Activated CD8-positive, alpha-beta T cell treated with anti-CD3 and anti-CD28 coated beads, Interleukin-2, amount 10 ng/mL, durations not matched to agents 7 days and 5 days (primary cell): ENCODE measurements at places on chromosomes 2 and 18. TPM values are rescaled to one million over a fixed set of nuclear protein-coding genes. Genes with fewer than 3 reads are reported as not detected.

The FOSL2 gene
- 40.9 TPM for total RNA-seq

The SLC40A1 gene
- 0.47 TPM for total RNA-seq

The MAP3K19 gene
- not detected for total RNA-seq

The CCDC150 gene
- total RNA-seq: 17.3 TPM

The RFX8 gene
- 2.2 TPM for total RNA-seq

The TSPYL6 gene
- total RNA-seq: not detected

The IL1F10 gene
- not detected for total RNA-seq

The MBD2 gene
- 126 TPM for total RNA-seq

The MAP2 gene
- not detected for total RNA-seq

The LRATD1 gene
- not detected for total RNA-seq

The GYPC gene
- 168 TPM for total RNA-seq

The CABYR gene
- 0.97 TPM for total RNA-seq

The DUSP28 gene
- 6.8 TPM for total RNA-seq

The INO80C gene
- 19.4 TPM for total RNA-seq

The REG3G gene
- not detected for total RNA-seq

DNA sequence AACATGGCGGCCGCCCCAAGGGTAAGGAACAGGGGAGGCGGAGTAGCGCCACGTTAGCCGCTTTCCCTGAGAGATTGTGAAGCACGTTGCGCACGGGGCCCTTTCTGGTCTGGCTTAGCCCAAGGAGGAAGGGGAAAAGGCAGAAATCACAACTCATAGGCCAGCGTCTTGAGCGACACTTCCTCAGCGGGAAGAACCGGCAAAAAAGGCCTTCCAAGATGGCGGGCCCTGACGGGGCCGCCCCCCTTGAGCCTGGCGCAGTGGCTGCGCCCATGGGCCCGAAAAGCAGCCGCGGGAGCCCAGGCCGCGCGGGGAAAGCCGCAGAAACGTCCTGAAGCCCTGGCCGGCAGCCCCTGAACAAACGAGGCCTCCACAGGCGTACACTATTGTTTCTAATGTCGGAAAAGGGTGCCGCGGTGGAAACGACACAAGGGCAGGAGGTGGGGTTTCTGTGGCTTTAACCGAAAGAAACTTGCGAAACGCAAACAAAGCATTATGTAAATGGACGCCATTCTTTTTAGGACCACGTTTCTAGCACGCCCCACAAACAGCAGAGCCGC, 919 bp upstream of the PCBP1 start:
- DNase-seq: peak; percentile 85

GRCh38 chr2:74703373-74703772, 49.3 kb downstream of the SEMA4F start:
- no peak for DNase-seq

DNA sequence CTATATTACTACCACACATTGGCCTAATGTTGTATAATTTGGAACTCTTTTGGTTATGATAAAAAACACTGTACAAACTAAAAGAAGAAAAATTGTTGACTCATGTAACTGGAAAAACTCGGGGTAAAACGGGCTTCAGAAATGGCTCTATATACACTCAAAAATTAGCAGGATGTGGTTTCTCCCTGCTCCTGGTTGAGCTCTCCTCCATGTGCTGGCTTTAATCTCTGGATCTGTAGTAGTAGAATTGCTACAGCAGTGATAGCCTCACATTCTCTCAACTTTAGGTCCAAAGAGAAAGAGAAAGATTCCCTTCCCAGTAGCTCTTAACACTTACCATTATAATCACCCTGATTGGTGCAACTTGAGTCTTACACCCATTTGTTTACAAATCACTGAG, 274.9 kb upstream of the GALNT5 start:
- DNase-seq: no peak

- no peak for DNase-seq
Observed at GRCh38 chr2:189542145-189542882, 38.3 kb downstream of the SLC40A1 start.

GRCh38 chr2:39673018-39673417, 7.3 kb downstream of the TMEM178A start:
- no peak for DNase-seq

DNA sequence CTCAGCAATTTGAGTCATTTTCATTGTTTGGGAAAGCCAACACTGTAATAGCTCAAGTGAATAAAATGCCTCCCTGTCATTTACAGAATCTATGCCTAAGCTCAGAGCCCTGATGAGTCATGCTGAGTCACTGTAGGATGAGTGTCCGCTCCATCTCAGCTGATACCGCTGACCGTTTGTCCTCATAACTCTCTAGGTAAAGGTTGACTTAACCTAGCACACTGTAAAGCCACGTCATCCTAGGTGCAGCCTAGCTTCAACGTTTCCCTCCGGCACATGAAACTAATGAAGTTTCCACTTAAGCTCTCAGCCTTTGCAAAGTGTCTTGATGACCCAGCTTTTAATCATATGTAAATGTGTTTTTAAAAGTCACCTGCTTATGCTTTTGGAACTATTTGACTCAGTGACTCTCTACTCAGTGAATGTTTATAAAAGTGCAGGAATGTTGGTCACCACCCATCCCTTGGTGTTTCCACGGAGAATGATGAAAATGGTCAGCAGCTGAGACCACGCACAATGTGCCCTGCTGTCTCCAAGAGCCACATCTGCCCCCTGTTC, 154.0 kb downstream of the PMAIP1 start:
- no peak for DNase-seq

- DNase-seq: no peak
Observed at GRCh38 chr2:28488083-28488830, 7.6 kb upstream of the PLB1 start.

DNA sequence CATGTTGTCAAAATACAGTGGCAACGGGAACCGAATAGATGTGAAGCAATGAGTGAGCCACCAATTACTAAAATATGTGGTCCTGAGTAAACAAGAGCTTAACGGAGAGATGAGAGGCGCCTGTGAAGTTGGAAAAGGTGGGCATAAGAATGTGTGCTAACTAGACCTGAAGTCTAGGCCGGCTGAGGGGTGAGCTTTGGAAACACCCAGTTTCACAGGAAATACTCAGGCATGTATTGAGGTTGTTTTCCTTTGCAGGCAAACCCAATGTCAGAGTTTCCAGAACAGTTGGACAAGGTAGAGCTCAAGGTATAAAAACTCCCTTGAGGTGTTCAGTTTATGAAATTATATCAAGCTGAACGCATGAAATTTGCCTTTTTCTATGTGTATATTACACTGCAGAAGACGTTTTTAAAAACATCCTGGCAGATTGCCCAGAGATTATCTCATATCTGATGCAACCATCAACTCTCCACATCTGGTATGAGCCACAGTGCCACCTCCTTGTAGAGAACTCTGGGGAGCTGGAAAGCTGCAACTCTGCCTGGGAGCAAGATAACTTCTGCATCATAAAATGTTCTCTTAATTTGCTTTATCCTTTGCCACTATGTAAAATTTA, 3.9 kb upstream of the WDSUB1 start:
- peak; percentile 43 for DNase-seq

- DNase-seq: peak; percentile 58
Observed at GRCh38 chr2:149040451-149040850, 2.0 kb downstream of the LYPD6B start.

GRCh38 chr18:7872569-7872968, 305.5 kb downstream of the PTPRM start:
- DNase-seq: no peak

- no peak for DNase-seq
Observed at GRCh38 chr2:68889500-68889899, 18.3 kb upstream of the BMP10 start.

DNA sequence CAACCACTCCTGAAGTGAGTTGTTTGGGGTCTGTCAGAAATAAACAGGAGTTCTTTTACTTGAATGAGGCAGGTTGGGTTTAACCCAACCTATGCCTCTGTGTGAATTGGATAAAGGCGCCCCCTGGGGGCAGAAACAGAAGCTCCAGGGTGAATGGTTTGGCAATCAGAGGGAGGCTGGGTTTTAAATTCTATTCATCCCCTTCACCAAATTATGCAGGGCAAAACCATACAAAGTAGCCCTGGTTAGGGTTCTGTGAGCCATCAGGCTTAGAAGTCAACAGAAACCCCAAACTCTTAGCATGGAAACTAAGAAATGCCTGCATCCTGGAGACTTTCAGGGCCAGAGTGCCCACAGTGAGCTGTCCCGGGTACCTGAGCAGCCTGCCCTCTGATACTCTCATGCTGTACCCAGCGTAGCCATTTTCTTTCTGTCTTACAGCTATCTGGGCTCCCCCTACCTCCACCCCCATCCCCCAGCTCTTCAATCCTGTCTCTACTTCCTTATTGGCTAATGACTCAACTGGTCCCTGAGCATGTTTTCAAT, 241.5 kb downstream of the ICOS start:
- DNase-seq: peak; percentile 73

DNA sequence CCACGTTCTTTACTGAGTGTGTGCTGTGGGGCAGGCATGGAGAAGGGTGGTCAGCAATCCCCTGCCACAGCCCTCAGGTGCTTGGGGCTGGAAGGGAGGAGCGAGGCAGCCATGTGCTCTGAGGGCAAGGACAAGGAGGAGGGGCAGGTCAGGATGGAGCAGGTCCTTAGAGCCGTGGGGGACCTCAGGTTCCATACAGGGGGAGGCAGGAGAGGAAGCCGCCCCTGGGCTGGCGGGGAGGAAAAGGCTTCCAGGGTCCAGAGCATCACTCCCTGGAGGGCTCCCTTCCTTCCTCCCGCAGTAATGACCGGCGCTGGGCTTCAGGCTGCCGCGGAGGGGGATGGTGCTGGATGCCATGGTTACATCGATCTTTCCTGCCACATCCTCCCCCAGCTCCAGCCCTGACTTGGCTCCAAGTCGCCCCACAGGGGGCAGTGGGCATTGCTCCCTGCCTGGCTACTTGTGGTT, 6.6 kb downstream of the GAREM2 start:
- no peak for DNase-seq

DNA sequence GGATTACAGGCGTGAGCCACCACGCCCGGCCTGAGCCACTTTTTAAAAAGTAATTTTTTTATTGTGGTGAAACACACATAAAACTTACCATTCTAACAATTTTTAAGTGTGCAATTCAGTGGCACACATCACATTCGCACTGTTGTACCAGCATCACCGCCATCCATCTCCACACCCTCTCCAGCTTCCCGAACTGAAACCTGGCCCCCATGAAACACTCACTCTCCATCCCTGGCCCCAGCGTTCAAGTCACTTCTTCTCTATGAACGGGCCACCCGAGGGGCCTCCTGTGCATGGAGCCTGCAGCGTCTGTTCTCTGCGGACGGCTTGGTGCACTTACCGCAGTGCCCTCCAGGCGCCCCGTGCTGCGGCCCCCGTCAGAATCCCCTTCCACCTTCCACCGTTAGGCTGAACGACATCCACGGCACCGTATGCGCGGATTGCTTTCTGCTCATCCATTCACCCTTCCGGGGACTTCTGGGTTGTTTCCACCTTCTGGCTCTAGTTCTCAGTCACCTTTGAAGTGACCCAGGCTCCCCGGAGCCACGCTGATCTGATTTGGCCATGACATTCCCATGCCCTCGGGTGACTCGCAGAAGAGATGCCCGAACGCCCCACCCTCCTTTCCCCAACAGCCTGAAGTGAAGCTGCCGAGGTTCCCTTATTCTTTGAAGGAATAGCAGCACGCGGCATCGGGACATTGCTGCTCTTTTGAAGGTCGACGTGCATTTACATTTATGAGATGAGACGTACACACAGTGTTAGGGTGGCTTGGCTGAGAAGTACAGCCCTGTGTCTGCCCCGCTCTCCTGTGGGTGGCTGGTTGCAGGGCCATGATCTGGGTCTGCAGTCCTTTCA, 134.4 kb downstream of the MBP start:
- DNase-seq: no peak

GRCh38 chr2:127562936-127563335, 27.5 kb downstream of the MYO7B start:
- no peak for DNase-seq

GRCh38 chr2:165627470-165627869, 158.0 kb downstream of the CSRNP3 start:
- DNase-seq: no peak

DNA sequence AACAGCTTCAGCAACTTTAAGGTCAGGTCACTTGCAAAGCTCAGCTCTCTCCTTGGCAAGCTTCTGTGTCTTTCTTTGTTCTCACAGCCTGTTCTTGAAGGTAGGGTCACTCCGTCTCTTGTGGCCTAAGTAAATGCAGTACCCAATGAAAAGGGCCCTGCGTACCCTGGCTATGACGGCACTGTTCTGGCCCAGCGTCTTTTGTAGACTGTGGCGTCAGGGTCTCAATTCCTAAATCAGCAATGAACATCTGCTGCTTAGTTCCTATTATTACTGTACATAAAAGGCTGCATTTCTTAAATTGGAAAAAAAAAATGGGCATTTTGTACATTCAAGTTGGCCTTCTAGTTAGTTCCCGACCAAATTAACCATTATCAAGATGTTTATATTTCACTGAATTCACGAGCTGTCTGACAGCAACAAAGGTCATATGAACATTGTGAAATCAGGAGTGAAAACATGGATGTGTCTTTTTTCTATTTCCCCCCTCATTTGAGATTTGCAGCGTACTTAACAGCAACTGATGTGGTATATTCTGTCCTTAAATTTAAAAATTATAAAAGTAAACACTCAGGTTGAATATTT, 17.0 kb upstream of the MTCL1 start:
- DNase-seq: no peak

DNA sequence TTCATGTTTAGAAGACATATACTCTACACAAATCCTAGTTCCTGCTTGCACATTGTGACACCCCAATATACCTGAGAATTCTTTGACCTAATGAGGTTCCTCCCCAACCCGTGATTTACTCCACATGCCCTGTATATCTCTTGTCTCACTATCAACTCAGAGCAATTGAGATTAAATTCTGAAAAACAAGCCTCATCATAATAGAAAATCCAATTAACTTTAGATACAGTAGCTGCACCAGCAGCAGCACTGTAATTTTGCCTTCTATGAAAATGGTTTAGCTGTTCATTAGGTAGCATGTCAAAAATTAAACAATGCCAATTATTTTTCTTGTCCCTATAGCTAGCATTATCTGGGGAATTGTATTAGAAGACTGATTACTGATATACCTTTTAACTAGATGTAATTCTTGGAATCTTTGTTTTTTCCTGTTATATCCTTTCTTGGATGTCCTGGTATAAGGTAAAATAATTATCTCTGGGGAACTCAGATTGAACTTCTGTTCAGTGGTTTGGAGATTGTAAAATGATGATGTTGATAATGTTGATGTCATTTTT, 218.9 kb upstream of the TANK start:
- no peak for DNase-seq

DNA sequence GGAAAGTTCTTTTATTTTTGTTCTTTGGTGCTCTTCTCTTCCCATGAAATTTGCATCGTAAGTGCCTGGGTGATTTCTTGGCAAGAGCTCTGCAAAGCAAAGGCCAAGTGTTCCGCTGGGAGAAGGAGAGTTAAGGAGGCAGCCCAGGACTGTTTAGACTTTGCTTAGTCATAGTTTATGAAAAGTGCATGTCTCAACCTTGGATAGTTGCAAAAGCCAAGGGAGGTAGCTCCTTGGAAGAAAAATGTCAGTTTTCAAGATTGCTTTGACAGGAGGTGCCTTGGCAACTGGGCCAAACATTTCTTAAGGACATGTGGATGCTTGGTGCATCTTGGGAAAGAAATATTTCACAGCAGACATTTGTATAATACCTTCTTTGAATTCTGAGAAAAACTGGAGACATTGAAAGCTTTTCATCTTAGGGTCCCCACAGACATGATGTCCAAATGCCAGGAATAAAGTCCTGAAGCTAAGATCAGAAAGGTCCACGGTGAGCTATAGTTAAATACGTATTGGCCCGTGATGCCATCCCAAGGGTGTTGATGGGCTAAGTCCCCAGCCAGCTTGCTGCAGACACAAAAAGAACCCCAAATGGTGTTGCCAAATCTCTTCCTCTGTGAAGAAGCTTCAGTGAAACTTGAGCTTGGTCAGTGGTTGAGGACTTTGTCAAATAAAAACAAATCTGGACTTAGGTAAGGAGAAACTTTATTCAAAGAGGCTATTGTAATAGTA, 96.3 kb upstream of the THUMPD2 start:
- no peak for DNase-seq
